NCI-H446 treated with DMSO at 0.1 percent for 48 hours (cell line): ENCODE measurements at places on chromosomes 3 and 15.

GRCh38 chr3:107846279-107846852, 244.5 kb downstream of the CD47 start:
- no peak for DNase-seq

DNA sequence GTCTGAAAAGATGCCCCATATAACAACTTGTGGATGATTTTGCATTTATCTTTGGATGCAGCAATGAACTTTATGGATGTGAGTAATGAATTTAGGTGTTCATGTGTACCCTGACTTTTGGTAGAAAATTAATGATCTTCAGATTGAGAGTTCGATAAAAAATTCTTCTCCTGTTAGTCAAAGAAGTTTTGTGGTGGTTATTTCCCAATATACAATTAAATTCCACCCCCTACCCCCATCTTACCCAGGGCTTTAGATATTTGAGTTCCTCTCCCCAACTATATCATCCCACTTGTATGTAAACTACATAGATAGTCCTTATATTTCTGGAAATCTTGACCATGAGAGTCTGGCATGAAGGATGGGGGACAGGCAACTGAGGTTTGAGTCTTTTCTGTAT, 126.1 kb upstream of the ALDH1A3 start:
- DNase-seq = no peak

DNA sequence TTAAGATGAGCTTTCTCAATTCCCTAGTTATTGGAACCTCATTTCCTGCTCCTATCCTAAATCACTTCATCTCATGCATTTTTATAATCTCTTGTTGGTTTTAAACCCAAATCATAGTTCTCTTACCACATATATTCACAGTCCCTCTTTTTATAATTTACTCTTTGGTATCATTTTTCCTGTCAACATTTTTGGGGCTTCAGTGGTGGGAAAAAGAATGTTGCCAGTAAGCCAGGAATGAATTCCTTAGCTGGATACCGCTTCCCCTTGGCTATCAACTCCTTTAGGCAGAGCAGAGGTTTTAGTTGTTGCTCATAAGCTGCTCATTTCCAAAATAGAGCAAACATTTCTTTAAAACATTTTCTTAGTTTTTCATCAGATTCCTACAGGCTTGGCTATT, 112.3 kb downstream of the GALK2 start:
- DNase-seq = no peak

- DNase-seq = no peak
Measured at GRCh38 chr3:30309961-30310954, 296.1 kb upstream of the TGFBR2 start.

DNA sequence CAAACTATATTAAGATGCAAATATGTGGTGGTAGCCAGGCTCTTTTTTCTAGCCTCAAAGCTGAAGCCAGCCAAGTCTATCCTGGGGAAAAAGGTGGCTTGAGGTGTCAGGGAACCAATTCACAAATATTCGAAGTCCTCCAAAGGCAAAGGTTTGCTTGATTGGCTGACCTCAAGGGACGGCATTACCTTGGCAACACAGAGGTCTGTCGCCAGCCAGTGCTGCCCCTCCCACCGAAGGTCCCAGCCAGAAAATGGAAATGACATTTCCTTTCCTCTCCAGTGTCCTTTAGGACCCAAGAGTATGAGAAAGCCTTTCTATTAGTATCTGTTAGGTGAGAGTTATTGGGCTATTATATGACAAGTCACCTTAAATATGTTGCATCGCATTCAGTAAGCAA, 96.0 kb upstream of the LIMD1 start:
- no peak for DNase-seq

- DNase-seq = no peak
Measured at GRCh38 chr15:62497356-62497755, 332.3 kb upstream of the C2CD4B start.

DNA sequence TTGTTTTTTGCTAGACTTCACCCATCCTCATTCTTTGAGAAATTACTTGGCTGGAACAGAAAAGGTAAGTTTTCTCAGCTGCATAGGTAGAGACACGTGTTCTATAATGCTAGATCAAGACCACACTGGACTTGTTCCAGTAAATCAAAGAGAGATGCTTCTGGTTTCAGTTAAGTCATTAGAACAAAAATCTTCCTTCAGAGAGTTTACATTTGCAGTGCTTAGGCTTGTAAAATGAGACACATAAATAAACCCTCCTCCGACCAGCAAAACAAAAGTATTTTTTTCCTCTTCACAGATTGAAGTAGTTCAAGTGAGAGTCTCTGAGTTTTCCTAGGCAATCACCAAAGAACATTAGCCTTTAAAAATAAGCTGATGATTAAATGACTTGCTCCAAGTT, 87.3 kb upstream of the PROK2 start:
- no peak for DNase-seq

DNA sequence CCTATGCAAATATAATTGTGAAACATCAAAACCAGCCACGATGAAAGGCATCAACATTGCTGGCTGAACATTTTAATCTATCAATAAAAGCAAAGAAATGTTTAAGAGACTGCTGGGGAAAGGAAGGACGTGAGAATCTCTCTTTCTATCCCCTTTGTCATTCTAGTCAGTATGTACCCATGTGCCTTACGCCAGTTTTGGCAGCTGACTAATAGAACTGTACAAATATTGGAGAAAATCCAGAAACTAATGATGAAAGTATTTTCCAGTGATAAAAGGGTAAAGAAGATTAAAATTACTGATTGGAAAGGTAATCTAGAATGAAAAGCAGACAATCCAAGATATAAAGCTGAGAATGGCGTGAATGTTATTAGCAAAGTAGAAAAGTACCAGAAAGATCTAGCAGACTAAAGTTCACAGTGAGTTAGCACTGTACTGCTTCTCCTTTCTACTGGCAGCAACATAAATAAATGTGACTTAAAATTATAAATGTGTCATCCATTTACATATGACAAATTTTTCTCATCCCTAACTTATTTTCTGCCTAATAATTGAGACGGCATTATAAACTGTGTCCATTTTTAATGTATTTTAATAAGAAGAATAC, 401.9 kb upstream of the CNTN4 start:
- DNase-seq = no peak

GRCh38 chr3:58557491-58557890, 19.7 kb downstream of the FAM107A start:
- DNase-seq = no peak

- no peak for DNase-seq
Measured at GRCh38 chr3:125281381-125281780, 68.8 kb upstream of the SLC12A8 start.

DNA sequence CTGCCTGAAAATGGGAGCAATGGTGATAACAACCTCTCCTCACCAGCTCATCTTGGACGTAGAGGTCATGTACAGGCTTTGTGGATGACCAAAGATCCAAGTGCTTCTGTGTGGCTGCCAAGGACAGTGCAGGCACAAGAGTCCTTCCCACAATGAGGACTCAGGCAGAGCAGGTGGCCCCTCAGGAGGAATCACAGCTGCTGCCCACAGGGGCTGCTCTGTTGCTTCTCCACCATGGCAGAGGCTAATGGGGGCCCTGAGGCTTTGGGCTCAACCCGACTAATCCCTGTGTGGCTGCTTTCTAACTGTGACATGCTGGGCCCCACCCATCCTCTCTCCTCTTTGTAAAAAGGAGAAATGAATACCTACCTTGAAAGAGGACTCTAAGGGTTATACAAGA, 58.1 kb upstream of the MRPS22 start:
- no peak for DNase-seq

- DNase-seq = no peak
Measured at GRCh38 chr3:24155276-24155675, 210.2 kb downstream of the NR1D2 start.

DNA sequence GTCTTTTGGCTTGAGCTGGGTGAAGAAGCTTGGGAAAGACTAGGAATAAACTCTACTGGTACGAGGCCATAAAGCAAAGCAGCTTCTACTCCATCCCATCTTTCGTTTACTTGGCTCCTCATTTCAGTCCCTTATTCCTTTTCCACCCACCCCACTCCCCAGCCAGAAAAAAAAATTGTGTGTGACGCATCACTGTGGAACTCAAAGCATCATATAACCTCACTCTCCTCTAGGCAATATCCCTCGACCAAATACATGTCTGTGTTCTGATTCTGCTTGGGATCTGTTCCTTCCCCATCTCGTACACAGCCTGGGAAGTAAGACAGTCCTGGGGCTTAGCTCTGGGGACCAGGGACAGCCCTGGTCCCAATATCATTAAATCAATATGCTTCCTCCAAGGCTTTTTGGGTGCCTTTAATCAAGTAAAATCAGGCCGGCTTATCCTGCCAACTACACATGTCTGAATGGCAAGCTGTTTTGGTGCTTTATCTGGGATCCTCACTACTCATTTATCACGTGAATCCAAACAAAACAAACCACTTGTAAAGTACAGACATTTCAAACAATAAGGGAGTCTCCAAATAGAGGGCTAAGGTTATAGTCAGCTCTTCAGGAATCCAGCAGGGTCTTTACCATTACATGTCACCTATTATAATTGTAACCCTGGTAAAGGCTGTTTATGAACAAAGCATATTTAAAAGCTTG, 74.9 kb upstream of the ZBED2 start:
- no peak for DNase-seq

- no peak for DNase-seq
Measured at GRCh38 chr3:60953351-60953750, 297.9 kb downstream of the FHIT start.

DNA sequence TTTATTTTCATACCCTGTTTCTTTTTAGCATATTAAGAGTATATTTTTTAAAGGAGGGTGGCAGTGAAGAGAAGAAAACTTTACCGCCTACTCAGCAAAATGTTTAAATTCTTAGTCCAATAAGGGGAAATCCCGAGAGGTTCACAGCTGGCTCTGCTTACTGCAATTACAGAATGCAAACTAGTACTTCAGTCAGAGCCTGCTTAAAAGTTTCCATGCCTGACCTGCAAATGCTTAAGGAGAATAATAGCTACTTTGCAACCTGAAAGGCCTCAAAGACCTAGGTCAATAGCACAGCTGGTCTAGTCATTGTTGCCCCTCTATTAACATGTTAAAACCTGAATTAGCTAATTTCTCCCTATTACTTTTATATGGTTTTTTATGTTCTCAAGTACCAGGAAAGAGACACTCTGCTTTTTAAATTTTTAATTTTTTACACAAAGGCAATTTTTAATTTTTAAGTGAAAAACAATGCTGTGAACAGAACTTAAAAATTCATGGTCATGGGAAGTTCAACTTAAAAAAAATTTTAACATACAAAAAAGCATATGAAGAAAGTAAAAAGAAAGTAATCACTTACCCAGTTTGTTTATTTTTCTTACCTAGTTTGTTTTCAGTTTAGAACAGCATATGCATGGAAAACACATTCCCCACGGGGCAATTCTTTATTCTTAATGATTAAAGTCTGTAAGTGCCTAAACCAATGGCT, 79.2 kb downstream of the P3H2 start:
- DNase-seq = no peak
